Dermis blood vessel endothelial cell (primary cell): ENCODE measurements at places on chromosomes 3 and 15.

GRCh38 chr3:122063908-122064307 lies 8.7 kb downstream of the CD86 start:
- DNase-seq, result no peak

GRCh38 chr3:195093731-195094130 lies 177.2 kb downstream of the XXYLT1 start:
- DNase-seq, result no peak

- DNase-seq, result peak; percentile 54
These were observed 1.3 kb downstream of the DNAH1 start for GRCh38 chr3:52317208-52318000.

GRCh38 chr3:184524981-184525336 lies 36.6 kb upstream of the EPHB3 start:
- DNase-seq, result peak; percentile 66

GRCh38 chr3:42721690-42722089 lies 19.1 kb upstream of the HHATL start:
- DNase-seq, result no peak

- DNase-seq, result no peak
These were observed 11.2 kb upstream of the SEMA5B start for GRCh38 chr3:123038751-123039150.

- DNase-seq, result no peak
These were observed 33.3 kb downstream of the TRPM7 start for GRCh38 chr15:50653156-50653743.

DNA sequence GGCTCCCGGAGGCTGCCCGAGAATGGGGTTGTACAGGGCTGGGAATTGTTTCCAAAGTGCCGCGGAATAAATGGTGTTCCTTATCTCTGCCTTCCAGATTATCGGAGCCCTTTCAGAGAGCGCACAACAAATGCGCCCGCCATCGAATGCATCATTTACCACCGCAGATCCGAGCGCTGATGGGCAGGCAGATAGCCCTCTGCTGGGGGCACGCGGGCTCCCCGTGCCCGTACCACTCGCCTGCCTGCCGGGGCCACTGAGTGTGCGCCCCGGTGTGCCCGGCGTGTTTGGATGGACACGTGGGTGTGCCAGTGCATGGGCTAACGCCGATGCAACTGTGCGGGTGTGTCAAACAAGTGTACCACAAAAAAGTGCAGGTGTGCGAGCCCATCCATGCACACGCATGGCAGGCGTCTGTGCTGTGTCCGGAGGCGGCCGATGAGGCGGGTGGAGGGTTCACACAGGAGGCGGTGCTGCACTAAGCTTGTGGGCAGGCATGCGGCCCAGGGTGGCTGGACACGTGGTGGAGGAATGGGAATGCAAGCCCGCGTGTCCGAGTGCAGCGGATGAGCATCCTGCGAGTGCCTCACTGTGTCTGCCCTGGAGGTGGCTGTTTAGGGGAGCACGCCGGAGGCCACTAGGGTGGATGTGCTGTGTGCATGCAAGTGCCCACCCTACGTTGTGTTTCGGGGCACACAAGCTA lies 3.8 kb upstream of the GATA2 start:
- peak; percentile 13 for DNase-seq

GRCh38 chr15:74482661-74483060 lies 21.7 kb upstream of the UBL7 start:
- peak; percentile 17 for DNase-seq

GRCh38 chr15:31440754-31441311 lies 114.2 kb downstream of the KLF13 start:
- DNase-seq, result peak; percentile 52

DNA sequence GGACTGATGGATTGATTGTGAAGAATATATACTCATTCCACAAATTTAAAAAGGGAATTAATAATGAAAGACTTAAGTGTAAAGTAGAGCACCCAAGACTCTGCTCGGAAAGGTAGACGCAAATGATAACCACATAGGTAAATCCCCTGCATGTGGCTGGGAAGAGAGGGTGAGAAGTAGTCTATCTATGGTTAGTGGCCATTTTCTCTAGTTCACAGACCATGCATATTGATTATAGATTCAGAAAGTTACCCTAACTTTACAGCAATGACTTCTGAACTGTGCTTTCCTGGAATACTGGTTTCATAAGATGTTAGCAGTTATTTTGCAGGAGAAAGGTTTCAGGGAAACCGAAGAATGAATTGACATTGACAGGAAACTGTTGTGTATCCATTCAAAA lies 51.7 kb downstream of the CASR start:
- DNase-seq, result no peak

DNA sequence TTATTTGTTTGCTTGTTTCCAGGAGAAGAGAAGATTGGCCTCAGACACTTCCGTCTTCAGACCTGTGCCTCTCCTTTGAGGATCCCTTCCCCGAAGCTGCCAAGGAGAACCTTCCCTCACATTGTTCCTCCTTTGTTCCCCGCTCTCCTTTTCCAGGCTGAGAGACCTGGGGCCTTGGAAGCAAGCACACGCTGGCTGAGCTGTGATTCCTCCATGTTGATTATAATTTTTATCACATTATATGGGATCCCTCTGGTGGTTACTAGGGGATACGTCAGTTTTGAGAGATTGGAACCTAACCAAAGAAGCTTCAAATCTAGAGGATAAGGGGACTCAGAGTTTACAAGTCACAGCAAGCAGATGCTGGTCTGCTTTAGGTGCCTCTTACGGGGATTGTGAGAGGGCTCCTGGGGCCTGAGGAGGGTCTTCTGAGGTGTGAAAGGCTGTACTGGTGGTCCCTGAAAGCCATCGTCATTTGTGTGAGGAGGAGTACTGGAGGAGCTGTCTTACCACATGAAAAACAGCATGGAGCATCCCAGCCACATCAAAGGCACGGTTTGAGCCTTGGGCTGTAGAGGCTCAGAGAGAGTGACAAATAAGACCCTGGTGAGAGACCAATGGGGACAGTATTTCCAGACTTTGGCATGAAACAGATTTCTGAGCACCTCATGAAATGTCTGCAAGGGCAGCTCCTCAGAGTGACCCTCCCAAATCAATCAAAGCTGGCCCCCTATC lies 760.1 kb upstream of the CFAP20DC start:
- DNase-seq, result no peak

DNA sequence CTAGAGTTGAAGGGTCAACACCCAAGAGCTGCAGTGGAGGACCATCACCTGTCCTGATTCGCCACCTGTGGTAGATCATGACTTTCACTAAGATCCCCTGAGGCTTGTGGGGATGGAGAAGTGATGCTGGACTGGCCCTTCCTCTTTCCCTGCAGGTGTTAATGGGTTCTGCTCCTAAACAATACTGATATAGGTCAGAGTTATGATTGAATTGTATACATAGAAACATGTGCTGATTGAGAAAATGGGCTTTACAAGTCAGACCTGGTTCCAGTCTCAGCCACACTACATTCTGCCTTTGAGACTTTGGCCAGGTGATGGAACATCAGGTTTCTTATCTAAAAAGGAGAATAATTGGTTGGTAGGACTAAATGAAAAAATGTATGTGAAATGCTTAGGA lies 418.9 kb upstream of the TPRG1 start:
- no peak for DNase-seq

GRCh38 chr3:4954256-4955000 lies 24.8 kb upstream of the BHLHE40 start:
- no peak for DNase-seq

GRCh38 chr3:72414481-72415016 lies 433.7 kb downstream of the SHQ1 start:
- no peak for DNase-seq

DNA sequence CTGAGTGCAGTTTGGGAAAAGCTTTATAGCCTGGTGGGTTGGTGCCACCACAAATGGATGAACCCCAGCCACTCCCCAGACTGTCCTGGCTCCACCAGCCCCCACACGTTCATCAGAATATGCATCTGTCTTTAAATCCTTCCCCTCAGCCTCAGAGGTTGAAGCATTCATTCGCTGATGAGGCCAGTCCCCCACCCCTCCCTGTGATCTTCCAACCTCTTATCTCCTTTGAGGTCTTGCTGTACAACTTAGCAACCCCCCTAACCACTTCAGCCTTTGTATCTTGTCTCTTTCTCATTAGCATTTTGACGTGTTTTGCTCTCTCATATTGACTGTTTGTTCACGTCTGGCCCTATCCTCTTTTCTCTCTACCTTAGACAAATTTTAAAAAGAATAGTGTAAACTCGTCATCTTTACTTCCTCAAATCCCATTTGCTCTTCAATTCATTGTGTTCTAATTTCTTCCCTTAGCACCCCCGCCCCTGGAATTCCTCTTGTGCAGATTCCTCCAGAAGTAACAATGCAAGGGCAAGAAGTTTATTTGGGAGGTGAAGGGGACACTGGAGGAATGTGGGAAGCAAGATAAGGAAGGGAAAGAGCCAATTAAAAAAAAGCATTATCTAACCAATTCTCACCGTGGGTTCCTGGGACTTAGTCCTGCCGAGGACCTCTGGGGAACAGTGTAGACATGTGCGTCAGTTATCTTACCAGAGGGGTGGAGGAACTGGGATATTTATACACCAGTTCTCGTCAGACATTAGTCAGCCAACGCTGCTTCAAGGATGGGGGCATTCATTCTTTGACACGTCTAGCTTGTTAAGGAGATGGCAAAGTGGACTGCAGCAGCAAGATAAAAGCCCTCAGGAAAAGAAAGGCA lies 38.6 kb downstream of the MOBP start:
- peak; percentile 64 for DNase-seq

GRCh38 chr3:98010194-98010882 lies 24.8 kb downstream of the GABRR3 start:
- no peak for DNase-seq

DNA sequence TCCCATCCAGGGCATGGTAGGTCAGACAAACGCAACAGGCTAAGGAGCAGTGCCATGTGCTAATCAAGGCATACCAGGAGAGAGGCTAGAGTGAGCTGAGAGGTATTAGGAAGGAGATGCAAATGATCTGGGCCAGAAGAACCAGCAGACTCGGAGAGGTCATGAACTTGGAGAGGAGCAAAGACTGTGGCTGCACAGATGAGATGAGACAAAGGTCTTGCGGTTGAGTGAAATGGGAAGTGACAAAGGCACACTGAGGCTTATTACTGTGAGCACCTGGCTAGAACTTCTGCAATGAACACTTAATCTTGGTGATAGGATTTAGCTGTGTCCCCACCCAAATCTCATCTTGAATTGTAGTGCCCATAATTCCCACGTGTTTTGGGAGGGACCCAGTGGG lies 380.2 kb downstream of the ULK4 start:
- DNase-seq, result no peak

DNA sequence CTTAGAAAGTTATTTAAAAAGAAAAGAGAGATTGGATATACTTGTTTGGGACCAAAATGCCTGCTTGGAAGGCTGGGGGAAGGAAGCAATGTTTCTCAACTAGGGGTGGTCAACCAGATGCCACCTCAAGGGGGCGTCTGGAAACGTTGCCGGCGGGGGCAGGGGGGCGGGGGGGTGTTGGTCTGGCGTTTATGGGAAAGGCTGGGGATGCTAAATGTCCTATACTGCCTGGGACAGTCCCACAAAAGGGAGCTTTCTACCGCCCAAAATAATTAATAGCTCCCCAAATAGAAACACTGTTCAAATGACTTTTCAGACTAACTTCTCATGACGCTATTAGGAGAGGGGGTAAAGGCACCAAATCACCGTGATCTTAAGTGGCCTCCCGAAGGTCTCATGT lies 2.2 kb downstream of the POLG start:
- DNase-seq, result peak; percentile 62

DNA sequence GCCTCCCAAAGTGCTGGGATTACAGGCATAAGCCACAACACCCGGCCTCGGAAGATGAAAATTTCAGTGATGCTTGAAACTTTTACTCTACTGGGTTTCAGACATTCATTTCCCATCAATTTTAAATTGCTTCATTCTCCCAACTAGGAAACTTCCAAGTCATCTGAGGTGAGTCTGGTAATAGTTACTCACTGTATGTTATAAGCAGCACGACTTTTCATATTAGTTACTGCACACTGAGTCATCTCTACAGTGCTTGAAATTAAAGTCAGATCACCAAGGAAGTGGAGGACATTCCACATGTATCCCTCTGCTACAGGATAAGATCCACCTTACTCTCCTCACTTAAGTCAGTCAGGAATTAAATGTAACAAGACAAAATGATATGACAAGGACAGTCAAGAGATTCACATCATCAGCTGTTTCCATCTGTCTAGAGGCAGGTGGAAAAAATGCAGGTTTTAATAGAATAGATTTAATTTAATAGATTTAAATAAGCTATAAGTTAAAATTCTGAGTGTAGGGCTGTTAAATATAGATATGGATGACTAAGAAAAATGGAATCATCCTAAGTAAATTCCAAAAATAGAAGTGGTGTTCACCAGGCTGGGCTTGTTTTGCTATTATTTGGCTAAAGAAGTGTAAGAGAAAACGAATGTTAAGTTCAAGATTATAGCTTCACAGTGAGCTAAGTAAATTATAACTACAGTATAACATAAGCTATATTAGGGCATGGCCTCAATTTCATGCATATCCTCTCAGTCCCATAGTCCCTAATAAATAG lies 104.4 kb downstream of the TMCO5A start:
- no peak for DNase-seq

GRCh38 chr3:136277634-136278033 lies 27.5 kb downstream of the PCCB start:
- no peak for DNase-seq

DNA sequence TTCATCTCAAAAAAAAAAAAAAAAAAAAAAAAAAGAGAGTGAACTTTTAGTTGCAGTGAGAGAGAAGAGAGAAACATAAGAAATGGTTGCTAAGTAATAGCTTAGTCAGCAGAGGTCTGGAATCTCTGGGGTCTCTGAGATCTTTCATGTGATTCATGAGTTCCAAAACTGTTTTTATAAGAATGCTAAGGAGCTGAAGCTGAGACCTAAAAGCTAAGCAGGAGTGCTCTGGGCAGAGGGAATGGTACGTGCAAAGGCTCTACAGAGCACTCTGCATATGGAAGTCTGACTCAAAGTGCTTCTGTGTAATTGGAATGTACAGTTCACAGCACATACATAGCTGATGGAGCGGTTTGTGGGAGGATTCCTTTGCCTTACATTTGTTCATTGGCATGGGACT lies 66.3 kb upstream of the LRIG1 start:
- DNase-seq, result no peak

- no peak for DNase-seq
These were observed 209.6 kb upstream of the EIF1B start for GRCh38 chr3:40099871-40100270.

DNA sequence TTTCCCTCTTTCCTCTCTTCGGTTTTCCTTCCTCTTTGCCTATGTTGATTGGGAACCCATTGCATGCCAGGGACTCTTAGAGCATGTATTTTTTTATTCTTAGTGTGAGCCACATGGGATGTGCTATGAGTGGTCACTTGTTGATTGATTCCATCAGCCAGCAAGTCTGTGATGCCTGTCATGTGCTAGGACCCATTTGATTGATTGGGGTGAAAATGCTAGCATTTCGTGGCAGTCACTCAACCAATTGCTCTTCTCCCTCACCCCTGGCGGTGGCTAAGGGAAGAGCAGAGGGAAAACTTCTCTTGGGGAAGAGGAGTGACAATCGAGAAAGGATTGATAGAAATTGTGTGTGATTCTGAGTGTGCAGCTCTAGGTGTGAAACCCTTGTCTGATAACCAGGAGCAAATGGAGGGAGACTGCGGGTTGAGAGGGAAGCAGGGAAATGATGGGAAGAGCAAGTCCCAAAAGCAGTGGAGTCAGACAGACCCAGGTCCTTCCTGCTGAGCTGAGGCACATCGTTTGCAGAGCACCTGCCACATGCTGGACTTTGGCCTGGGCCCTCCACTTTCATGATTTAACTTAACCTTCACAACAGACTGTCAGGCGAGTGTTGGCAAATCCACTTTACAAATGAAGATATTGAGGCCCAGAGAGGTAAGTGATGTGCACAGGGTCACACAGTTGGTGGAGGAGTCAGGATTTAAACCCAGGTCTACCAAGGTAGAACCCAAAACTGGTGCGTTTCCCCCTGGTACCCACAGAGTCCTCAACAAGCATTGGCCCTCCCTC lies 40.0 kb downstream of the SLC6A11 start:
- DNase-seq, result no peak

- DNase-seq, result no peak
These were observed 39.3 kb upstream of the CEMIP start for GRCh38 chr15:80739919-80740318.
